ENCODE measurements at places on chromosomes 13 and 19.

- no peak for DNase-seq
These were observed 843 bp downstream of the ZNF610 start for GRCh38 chr19:52336791-52337381.

GRCh38 chr19:50534478-50534877 lies 20.8 kb upstream of the ASPDH start:
- DNase-seq = no peak

- DNase-seq = no peak
These were observed 66.6 kb downstream of the DNAJC15 start for GRCh38 chr13:43089912-43090498.

- no peak for DNase-seq
These were observed 1063.8 kb downstream of the EFNB2 start for GRCh38 chr13:105471673-105472072.

DNA sequence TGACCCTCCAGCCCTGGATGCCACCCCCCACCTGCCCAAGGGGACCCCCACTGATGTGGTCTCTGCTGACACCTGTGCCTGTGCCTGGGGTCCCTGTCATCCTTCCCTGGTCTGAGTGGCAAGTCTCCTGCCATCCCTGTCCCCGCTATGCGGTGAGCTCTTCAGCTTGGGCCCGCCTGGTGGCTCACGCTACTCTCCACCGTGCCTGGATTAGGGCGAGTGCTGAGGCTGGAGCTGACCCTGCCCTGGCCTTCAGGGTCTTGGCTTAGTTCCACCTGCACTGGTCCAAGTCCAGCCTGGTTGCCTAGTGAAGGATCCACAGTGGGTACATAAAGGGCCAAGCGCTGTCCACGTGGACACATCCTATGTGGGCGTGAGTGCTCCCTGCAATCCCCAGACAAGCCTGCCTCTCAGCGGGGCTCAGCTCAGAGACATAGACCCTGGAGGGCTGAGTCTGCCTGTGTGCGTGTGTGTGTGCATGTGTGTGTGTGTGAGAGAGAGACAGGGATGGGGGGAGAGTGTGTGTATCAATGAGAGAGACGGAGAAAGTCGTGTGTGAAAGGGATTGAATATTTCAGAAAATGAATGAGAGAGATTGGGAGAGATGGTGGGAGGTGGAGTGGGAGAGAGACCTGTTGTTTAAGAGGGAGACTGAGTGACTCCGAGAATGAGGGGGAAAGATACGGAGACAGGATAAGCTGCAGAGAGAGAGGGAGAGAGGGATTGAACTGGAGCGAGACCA lies 22.1 kb downstream of the WTIP start:
- DNase-seq = no peak

DNA sequence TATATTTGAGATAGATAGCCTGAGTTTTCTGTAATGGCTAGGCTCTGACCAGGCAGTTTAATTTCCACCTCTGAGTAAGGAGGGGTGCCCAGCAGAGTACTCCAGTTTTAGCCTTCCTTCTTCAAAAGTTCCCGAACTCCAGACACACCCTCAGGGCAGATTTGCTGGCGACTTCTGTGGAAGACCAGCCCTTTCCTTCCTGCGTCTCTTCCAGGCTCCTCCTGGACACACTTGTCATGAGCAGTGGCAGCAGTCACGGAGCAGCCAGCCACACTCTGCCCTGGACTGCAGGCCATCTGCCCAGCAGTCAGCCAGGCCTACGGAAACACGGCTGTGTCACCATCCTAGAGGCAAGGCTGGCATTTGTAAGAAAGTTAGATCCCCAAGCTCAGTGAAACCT lies 6.6 kb upstream of the FLT1 start:
- no peak for DNase-seq

DNA sequence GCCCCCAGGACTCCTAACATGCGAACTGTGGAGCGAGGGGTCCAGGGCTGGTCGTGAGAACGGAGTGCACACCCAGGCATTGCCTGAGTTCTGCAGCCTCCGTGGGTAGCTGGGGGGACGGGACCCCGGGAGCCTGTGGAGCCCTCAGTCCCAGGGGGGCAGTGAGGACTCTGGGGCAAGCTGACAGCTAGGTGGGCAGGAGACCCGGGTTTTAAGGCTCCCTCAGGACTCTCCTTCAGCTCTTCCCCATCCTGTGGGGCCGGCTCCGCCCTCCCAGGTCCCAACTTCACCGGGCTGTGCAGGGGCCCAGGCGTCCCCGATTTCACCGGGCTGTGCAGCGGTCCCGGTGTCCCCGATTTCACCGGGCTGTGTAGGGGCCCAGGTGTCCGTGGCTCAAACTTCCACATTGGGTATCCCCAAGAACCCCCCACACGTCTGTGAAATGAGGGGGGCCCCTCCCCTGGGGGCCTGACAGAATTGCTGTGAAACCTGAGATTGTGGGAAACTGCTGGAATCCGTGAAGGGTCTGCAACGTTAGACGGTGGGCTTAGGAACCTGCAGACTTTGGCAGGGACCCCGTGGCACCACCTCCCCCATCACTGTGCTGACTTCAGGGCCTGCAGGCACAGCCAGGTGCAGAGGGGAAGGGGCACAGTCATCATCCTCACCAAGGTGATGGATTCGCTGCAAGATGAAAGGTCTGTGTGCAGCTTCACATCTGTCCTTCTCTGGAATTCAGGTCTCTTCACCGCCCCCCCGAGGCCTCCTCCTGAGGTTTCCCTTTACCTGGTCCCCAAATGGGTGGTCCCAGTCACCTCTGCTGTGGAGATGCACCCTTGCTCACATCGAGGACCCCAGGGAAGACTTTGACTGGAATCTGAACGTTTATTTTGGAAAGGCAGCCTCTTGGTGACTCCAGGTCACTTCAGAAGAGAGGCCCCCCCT lies 73.2 kb upstream of the MCF2L start:
- DNase-seq = no peak

- no peak for DNase-seq
These were observed 2.6 kb downstream of the HMG20B start for GRCh38 chr19:3575260-3575741.

- DNase-seq = no peak
These were observed 260.9 kb downstream of the MTUS2 start for GRCh38 chr13:29081036-29081435.

DNA sequence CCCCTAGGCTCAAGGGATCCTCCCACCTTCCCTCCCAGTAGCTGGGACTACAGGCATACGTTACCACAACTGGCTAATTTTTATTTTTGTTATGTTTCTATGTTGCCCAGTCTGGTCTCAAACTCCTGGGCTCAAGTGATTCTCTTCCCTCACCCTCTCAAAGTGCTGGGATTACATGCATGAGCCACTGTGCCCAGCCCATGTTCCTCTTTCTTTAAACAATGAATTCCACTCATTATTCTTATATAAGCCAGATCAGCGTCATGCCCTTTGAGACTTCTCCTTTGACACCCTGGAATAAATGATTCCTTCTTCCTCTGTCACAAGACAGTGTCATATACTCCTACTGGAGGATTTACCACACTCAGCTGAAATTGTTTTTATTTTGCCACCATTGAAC lies 519.9 kb upstream of the SPRY2 start:
- DNase-seq = no peak

- DNase-seq = no peak
These were observed 315.7 kb downstream of the KCTD12 start for GRCh38 chr13:76570510-76570971.

- DNase-seq = no peak
These were observed 34.5 kb upstream of the URAD start for GRCh38 chr13:28022848-28023518.

GRCh38 chr19:29941828-29942403 lies at the start of gene URI1:
Gene URI1, plus strand, starts transcription at chr19:29942239. Its CDS starts 309 bp downstream, at chr19:29942548.
- DNase-seq = peak; percentile 92

DNA sequence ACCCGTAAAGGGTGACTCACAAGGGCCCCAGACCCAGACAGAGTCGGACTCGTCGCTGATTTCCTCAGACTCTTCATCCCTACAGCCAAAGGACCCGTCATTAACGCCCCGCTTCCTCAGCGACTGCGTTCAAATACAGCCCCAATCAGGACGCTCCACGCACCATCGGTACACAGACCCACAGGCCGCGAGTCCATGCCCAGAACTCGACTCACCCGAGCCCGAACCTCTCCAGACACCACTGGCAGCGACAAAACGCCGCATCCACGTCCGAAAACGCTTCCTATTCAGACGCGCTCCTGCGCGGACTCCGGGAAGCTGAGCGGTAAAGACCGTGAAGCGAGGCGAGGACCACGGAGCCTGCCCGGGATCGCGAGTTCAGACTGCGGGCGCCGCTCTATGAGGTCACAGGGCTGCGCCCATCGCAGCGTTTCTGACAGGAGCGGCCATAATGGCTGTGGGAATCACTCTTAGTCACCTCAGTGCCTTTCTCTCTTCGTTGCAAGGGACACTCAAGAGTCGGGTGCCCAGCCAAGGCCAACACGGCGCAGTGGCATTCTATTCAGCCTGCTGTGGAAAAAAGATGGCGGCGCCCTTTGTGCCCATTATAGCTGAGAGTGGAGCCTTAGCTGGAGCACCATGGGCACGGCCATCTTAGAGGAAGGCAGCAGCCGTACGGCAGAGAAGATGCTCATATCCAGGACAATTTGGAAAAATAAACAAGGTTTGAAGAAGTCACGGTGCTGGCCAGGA lies at the start of gene ZNF614:
Gene ZNF614, minus strand, starts transcription at position 353 of the 753 bp plus-strand sequence. CDS start 2,634 bp downstream, outside the sequence.
- peak; percentile 75 for DNase-seq

DNA sequence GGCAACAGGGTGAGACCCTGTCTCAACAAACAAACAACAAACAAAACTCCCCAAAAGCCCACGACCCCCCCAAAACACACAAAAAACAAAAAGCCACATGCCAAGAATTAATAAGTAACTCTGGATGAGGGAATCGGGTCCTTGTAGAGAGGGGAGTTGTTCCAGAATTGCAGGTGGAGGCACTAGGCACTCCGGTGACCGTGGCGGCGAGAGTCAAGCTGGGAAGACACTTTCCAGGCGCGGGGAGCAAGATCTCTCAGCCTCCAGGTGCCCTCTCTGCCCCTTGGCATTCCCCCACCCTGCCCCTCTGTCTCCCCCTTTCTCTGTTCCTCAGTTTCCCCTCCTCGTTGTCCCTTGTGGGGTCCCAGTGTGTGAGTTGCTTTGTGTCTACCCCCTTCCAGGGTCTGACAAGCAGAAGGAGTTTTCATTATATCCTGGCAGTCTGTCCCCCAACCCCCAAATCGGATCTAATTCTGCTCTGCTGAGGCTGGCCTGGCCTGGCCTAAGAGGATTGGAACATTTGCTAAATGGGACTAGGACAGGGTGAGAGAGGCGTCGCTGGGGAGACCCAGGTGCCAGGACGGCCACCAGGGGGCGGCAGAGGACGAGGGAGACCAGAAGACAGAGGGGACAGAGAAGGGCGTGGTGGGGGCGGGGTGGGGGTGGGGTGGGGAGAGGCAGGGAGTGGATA lies 8.3 kb upstream of the CRX start:
- peak; percentile 68 for DNase-seq

GRCh38 chr13:110403315-110403714 lies 96.2 kb downstream of the COL4A2 start:
- no peak for DNase-seq

DNA sequence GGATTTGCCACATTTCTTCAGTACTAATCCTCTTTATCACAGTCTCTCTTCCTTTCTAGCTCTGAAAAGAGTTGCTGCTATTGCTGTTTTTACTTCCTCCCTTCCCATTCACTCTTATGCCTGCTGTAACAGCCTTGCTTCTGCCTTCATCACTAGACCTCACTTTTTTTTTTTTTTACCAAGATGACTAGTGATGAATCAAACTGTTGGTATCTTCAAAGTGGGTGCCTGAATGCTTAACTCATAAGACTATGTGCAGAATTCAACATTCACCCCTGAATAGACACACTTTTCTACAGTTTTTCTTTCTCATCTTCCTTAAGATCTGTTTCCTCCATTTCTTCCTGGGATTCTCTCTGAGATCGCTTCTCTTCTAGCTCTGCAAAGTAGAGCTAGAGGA lies 217.2 kb upstream of the HTR2A start:
- DNase-seq = no peak

- DNase-seq = no peak
These were observed 1747.0 kb downstream of the OLFM4 start for GRCh38 chr13:54775501-54776191.

- DNase-seq = no peak
These were observed 113.5 kb downstream of the MYO16 start for GRCh38 chr13:108742701-108743451.

GRCh38 chr19:5231857-5232678 lies 108.5 kb downstream of the PTPRS start:
- DNase-seq = no peak

GRCh38 chr13:107208889-107209288 lies 641.0 kb upstream of the ARGLU1 start:
- DNase-seq = no peak

DNA sequence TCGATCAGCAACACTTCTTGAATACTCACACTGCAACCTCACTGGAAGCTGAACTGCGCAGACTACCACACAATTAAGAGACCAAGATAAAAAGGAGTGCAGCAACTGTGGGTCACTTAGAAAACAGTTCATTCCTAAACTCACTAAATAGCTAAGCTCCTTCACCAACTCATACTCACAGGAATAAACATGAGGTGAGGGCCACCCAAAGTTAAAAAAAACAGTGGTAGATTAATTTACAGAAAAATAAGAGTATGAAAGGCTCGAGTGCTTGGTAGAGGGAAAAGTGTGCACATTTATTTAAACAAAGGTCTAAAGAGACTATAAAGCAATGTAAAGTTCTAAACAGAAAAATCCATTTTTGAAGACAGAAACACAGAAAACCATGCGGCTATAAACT lies 7.6 kb downstream of the ANKRD10 start:
- DNase-seq = no peak

DNA sequence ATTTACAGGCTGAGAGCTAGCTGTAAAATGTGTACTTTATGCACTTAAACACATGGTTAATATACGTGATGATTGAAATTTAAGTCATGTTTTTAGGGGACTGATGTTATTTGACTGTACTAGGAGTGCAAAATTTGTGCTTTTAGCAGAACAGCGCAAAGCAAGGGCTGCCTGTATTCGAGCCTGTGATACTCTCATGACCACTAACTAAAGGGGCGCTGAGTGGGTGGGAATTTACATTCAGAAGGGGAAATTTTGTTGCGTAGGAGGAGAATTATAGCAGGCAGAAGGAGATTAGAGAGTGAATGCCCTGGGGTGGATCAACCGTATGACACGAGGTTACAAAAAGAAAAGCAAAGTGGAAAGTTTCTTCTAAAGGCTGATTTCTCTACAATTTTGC lies 271.8 kb upstream of the HTR2A start:
- DNase-seq = no peak

DNA sequence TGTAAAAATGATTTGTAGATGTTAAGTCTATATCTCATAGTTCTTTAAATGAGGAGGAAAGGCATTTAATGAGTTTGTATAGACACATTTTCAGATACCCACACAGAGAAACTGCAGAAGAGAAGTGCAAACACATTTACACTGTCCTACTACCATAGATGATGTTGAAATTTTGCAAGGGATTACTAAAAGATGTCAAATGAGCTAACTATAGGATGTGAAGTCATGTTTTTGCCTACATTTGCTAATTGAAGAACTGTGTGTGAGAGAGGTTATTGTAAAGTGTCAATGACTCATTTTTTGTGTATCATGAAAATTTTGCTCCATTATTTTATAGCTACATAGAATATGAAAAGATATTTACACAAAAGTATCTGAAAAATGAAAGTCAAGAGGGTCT lies 178.9 kb downstream of the ITGBL1 start:
- DNase-seq = no peak

Measured in activated CD8-positive, alpha-beta memory T cell treated with anti-CD3 and anti-CD28 coated beads for 1 hour (primary cell).